Ascending aorta (tissue), 2 donors: ENCODE measurements at places on chromosomes 1 and 21. TPM values are rescaled to one million over a fixed set of nuclear protein-coding genes. Genes with fewer than 3 reads are reported as not detected.

The HSD3B2 gene
- 9.9 TPM for total RNA-seq

The RGS13 gene
- total RNA-seq: not detected

The CSF3R gene
- total RNA-seq: 3.1 TPM

The KCNJ15 gene
- total RNA-seq: 17.5 TPM

The EPHA8 gene
- not detected for total RNA-seq

The WNT4 gene
- total RNA-seq: not detected

DNA sequence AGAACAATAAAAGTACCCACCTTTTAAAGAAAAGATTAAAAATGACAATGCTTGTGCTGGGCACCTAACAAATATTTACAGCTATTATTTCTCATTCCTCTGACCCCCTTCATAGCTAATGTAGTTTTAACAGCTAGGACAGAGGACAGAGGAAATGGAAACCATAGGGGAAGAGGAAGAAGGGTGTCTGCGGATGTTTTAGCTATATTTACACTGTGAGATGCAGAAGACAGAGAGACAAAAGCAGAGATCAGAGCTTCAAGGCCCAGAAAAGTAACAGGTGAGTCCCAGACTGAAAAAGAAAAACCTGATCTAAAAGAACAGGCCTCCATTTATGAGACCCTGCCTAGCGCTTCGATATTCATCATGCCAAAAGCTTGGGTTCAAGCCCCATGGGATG is 72.0 kb downstream of the ZNF281 start:
- H3K36me3 ChIP-seq: no peaks in the 10 kb centered on the region
- no peaks in the 10 kb centered on the region for H3K4me1 ChIP-seq

DNA sequence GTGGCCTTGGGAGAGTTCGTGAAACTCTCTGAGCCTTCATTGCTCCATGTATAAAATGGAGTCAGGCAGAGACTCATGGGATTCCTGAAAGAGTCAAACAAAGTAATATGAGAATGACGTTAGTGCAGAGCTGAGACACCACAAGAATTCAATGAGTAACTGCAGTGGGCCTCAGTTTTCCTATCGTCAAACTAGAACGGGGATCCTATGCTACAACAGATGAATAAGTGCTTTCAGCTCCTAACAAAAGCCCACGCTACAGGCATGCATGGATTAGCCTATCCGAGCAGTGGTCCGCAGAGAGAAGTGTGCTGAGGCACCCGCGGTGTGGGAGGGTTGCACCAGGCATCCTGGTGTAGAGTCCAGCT is 124.7 kb downstream of the SYF2 start:
- no peak for DNase-seq
- H3K36me3 ChIP-seq: no peaks in the 10 kb centered on the region
- H3K4me3 ChIP-seq: no peak overlapping the region
- no peaks in the 10 kb centered on the region for H3K27me3 ChIP-seq

DNA sequence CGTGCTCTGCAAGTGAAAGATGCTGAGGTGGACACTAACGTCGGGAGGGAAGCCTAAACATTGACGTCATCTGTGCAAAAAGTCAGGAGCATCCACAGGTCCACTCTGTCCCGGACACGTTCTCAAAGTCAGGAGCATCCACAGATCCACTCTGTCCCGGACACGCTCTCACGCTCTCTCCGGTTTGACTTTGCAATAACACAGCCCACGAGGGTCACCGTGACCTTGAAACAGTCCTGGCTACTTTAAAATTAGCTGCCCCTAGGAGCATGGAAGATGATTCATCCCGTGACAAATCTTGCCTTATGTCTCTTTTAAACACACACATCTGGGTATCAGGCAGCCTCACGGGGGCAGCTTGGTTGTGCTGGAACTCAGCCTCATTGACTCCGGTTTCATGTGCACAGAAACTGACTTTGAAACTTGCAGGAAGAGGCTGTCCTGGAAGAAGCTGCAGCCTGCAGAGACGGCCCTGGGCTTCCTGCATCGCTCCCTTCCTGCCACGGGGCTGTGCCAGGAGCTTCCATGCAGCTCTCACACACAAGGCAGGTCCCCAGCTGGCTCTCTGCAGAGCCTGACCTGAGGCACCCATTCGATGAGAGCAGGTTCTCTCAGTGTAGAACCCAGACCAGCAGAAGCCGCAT is 18.1 kb upstream of the COL18A1 start:
- H3K4me3 ChIP-seq: no peak overlapping the region
- H3K4me1 ChIP-seq: no peaks in the 10 kb centered on the region
- DNase-seq: peak; percentile 81

DNA sequence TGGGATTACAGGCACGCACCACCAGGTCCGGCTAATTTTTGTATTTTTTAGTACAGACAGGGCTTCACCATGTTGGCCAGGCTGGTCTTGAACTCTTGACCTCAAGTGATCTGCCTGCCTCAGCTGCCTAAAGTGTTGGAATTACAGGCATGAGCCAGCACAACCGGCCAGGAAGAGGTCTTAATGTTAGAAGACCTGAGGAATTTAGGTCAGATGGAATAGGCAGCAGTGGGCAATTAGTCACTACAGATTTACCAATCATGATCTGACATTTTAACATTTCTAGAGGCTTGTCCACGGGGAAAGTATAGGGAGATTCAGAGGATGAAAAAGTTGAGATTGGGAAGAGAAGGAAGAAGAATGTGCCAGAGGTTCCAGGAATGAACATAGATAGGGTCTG is 8.9 kb upstream of the APP start:
- no peaks in the 10 kb centered on the region for H3K4me1 ChIP-seq
- DNase-seq: no peak
- H3K27me3 ChIP-seq: no peaks in the 10 kb centered on the region
- H3K27ac ChIP-seq: no peak overlapping the region
- H3K36me3 ChIP-seq: no peaks in the 10 kb centered on the region
- no peak overlapping the region for H3K4me3 ChIP-seq

- no peak overlapping the region for H3K4me3 ChIP-seq
- DNase-seq: no peak
- H3K27ac ChIP-seq: no peak overlapping the region
- H3K36me3 ChIP-seq: no peaks in the 10 kb centered on the region
- no peaks in the 10 kb centered on the region for H3K27me3 ChIP-seq
- H3K4me1 ChIP-seq: no peaks in the 10 kb centered on the region
Measured at GRCh38 chr1:171610385-171610784, 11.7 kb upstream of the MYOCOS start.

DNA sequence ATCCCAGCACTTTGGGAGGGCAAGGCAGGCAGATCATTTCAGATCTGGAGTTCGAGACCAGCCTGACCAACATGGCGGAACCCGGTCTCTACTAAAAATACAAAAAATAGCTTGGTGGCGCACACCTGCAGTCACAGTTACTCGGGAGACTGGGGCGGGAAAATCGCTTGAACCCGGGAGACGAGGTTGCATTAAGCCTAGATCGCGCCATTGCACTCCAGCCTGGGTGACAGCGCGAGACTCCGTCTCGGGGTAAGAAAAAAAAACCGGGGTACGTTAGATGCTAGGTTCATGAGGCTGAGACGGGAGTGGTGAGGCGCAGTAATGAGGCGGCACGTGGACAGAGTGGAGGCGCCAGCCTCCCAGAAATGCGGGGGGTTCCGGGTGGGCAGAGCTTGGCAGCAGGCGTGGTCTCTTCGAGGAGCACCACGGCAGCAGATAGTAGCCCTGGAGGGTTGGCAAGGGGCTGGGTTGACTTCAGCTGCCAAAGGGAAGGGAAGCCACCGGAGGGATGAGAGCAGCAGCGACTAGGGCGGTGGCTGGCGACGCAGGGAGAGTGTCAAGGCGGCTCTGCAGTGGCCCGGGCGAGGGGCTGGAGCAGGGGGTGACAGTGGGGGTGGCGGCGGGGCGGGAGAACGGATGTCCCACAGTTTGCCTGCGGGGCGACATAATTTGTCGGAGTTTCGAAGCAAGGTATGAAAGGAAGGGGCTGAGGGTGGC is 832 bp downstream of the MRPL20 start:
- no peaks in the 10 kb centered on the region for H3K27me3 ChIP-seq
- DNase-seq: no peak
- H3K27ac ChIP-seq: peak overlapping the region; percentile 72
- H3K4me1 ChIP-seq: peaks cover 25% of the 10 kb centered on the region

DNA sequence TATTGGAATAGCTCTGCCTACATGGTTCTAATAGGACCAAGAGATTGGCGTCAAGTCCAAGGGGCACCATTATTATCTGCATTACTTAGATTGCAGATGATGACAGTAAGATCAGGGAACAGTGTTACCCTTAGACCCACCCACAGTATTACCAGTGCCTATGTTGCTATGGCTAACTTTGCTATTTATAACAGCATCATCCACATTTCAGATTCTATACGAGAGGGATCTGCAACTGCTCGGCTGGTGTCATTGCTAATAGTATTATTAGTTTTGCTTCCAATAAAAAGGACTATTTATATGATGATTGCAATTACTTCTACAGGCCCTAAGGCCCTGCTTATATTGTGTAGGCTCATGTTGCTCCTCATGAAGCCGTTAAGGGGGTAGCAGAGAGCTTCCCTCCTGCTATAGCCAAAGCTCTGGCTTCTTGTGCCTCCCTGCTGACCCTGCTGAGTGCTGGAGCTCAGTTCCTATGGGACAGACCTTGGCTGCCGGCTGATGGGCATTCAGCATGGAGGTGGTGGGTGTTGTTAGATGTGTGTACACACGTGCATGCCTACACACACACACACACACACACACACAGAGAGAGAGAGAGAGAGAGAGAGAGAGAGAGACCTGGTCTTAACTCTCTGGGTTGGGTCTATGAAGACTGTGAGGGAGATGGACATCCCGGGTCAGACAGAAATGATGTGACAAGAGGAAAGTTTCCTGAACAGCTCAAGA is 1.3 kb downstream of the BCAN start:
- H3K27me3 ChIP-seq: peaks cover 39% of the 10 kb centered on the region
- peaks cover 8% of the 10 kb centered on the region for H3K4me1 ChIP-seq
- no peaks in the 10 kb centered on the region for H3K36me3 ChIP-seq

GRCh38 chr1:204445860-204446412 is 34.3 kb upstream of the PPP1R15B start:
- no peak overlapping the region for H3K4me3 ChIP-seq
- peaks cover 9% of the 10 kb centered on the region for H3K4me1 ChIP-seq
- H3K27me3 ChIP-seq: no peaks in the 10 kb centered on the region
- H3K27ac ChIP-seq: no peak overlapping the region

- H3K27me3 ChIP-seq: no peaks in the 10 kb centered on the region
- no peak overlapping the region for H3K4me3 ChIP-seq
- H3K36me3 ChIP-seq: no peaks in the 10 kb centered on the region
- no peaks in the 10 kb centered on the region for H3K4me1 ChIP-seq
- no peak overlapping the region for H3K27ac ChIP-seq
- no peak for DNase-seq
Measured at GRCh38 chr21:15272591-15272990, 207.8 kb upstream of the NRIP1 start.

GRCh38 chr1:66436378-66437135 is 97.4 kb upstream of the SGIP1 start:
- no peaks in the 10 kb centered on the region for H3K4me1 ChIP-seq
- no peaks in the 10 kb centered on the region for H3K36me3 ChIP-seq
- H3K27me3 ChIP-seq: no peaks in the 10 kb centered on the region
- no peak overlapping the region for H3K4me3 ChIP-seq
- DNase-seq: no peak

DNA sequence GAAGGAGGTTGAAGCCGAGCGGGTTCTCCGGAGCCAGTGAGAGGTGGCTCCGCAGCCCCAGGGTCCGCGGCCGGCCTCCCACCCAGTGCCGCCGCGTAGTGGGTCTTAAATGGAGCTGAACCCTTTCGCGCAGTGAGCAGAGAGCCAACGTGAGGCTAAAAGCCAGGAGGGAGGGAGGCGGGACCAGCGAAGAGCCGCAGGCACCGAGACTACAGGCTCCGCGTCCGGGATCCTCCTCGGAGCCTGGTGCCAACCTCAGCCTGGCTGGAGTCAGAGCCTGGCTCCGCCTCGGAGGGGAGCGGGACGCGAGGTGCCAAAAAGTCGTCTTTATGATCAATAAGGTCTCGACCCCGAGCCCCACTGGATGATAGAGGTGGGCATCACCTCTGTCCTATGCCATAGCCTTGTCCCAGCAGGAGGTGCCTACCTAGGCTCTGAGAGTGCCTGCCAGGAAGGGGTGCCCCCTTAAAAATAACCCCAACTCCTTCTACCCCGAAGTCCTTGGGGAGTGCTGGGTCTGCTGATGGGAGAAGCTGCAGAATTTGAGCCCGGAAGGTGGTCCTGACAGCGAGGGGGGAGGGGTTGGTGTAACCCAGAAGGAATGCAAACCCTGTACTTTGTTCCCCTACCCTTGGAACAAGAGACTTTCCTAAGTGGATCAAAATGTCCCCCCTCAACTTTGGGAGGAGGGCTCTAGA is 1.6 kb downstream of the IGSF21 start:
- no peaks in the 10 kb centered on the region for H3K36me3 ChIP-seq
- peak overlapping the region; percentile 53 for H3K4me3 ChIP-seq
- H3K27me3 ChIP-seq: peaks cover 3% of the 10 kb centered on the region
- no peak for DNase-seq

DNA sequence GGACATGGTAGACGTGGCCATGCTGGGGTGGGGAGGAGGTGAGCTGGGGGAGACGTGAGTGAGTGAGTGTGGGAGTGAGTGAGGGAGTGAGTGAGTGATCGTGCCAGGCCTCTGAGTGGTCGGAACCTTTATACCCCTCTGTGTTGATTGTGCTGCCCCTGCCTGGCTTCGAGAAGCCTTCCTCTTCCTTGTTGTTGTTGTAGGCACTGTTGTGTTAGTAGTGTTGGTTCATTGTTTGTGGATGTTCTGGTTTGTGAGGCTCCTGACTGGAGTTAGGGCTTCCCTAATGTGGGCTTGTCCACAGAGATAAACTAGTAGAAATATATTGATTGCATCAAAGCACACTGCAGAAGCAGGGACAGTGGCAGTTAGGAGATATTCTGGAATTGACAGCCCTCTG is at the start of gene KRTAP10-3:
Gene KRTAP10-3 (minus strand): TSS at position 101 of the 400 bp plus-strand sequence. CDS start 80 bp downstream, at position 21.
- DNase-seq: no peak
- no peaks in the 10 kb centered on the region for H3K27me3 ChIP-seq
- no peak within 1 kb of the TSS for H3K4me3 ChIP-seq
- no peaks in the 10 kb centered on the region for H3K4me1 ChIP-seq
- no peak within 1 kb of the TSS for H3K27ac ChIP-seq

DNA sequence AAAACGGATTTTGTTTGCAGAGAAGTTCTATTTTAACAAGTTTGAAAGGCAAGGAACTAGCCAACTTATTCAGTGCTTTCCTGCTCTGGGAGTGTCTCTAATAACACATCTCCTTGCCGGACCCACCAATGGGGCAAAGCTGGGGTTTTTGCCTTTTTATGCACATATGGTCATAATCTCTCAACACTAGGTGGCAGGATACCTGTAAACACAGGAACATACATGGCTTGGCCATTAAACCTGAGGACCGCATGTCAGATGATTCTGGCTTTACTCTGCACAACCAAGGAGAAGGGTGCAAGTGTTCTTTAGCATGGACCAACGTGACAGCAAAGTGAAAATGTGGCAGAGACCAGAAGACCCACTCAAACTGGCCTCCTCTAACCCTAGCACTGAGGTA is 4.9 kb downstream of the TMEM9 start:
- peaks cover 32% of the 10 kb centered on the region for H3K36me3 ChIP-seq
- no peaks in the 10 kb centered on the region for H3K27me3 ChIP-seq
- H3K4me3 ChIP-seq: no peak overlapping the region
- no peak for DNase-seq
- H3K4me1 ChIP-seq: peaks cover 5% of the 10 kb centered on the region

DNA sequence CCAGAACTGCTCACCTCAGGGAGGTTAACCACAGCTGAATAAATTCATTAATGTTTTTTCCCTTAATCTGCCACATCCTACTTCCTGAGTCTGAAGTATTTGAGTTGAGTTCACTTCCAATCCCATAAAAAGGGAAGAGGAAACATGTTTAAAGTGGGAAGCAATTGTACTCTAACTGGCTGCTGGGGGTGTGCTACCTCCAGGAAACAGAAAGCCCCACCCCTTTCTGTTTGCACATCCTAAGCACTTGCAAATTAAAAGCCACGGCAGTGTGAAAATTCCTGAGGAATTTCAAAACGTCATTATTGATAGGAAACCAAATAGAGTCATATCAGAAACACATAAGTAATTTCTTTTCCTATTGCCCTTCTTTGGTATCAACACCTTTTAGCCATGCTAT is 307.0 kb upstream of the NR5A2 start:
- H3K4me3 ChIP-seq: no peak overlapping the region
- no peaks in the 10 kb centered on the region for H3K36me3 ChIP-seq
- no peaks in the 10 kb centered on the region for H3K4me1 ChIP-seq
- H3K27ac ChIP-seq: no peak overlapping the region
- H3K27me3 ChIP-seq: no peaks in the 10 kb centered on the region
